ENCODE measurements at places on chromosomes 3 and 15.
A peak's percentile ranks its signal among the peaks of the same experiment; 100 is the strongest.

- peak; percentile 4 for DNase-seq
Observed at GRCh38 chr3:23324745-23325144, 121.6 kb downstream of the UBE2E2 start.

DNA sequence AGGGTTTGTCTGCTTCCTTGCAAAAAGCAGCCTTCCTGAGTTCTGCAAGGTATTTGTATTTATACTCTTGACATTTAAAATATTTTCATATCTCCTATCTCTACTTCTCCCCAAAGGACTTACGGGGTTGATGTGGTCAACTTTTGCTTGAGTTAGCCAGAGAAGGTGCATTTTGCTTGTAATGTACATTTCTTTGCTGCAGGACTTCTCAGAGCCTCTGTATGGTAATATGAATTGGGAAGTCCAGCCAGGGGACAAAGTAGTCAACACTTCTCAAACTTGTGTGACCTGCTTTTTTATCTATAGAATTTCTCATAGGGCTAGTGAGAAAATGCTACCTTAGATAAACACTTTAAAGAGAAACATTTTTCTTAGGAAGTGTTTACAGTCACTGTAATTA lies 148.2 kb upstream of the LRIG1 start:
- no peak for DNase-seq

DNA sequence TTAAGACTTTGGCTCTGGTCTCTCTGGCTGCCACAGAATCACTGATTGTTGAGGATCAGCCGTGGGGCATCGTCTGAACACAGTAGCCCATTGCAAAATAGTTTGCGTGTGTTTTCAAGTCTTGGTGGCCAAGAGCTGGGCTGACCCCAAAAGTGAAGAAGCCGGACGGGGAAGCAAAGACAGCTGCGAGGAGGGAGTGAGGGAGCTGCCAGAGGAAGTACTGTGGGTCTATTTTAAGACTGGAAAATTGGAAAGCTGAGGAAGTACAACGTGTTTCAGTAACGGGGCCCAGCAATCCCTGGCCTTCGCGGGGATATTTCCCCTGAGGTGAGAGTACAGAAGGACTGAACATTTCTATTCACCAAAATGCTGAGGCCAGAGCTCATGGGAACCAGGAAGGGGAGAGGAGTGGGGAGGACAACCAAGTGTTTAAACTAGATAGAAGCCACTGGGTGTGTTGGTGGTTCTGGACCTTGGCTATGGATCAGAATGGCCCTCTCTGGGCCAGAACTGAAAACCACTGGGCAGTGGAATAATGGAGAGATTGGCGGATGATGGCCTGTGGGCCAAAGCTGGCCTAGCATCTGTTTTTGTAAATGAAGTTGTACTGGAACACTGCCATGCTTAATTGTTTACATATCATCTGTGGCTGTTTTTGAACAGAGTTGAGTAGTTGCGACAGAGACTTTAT lies 34.1 kb upstream of the LIMD1 start:
- DNase-seq, result no peak

DNA sequence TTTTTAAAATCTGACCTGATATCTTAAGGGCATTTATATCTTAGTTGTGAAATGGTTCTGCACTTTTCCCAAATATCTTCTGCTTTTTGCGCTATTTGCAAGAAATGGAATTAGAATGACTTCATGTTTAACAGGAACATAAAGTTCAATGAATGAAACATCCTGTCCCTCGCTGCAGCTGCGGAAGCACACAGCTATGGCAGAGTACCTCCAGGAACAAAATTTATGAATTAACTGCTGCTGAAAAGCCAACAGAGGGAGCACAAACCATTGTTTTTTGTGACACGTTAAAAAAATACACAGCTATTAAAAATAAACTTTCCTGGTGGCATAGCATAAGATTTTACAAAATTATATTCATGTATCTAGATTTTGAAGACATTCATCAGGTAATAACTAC lies 404.4 kb upstream of the MDFIC2 start:
- DNase-seq, result peak; percentile 5

- DNase-seq, result no peak
Observed at GRCh38 chr3:86785386-86785785, 205.6 kb downstream of the VGLL3 start.

DNA sequence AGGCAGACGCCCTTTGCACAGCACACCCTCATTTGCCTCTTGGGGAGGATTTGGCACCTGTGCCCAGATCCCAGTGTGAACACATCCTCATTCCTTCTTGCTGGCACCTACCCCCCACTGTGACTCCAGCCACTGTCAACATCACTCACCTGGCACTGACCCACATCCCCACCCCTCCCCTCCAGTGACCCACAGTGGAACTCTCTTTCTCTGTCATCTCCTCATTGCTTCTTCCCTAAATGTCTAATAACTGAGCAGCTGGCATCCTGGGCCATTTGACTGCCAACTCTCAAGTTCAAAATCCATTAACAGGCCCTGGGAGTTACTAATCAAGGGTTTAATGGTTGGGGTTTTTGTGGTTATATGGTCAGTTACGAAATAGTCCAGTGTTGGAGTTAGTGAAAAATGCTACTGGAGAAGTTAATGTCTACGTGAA lies 14.4 kb downstream of the SNAPC5 start:
- DNase-seq, result no peak

- no peak for DNase-seq
Observed at GRCh38 chr15:90957791-90958190, 3.1 kb downstream of the RCCD1 start.

DNA sequence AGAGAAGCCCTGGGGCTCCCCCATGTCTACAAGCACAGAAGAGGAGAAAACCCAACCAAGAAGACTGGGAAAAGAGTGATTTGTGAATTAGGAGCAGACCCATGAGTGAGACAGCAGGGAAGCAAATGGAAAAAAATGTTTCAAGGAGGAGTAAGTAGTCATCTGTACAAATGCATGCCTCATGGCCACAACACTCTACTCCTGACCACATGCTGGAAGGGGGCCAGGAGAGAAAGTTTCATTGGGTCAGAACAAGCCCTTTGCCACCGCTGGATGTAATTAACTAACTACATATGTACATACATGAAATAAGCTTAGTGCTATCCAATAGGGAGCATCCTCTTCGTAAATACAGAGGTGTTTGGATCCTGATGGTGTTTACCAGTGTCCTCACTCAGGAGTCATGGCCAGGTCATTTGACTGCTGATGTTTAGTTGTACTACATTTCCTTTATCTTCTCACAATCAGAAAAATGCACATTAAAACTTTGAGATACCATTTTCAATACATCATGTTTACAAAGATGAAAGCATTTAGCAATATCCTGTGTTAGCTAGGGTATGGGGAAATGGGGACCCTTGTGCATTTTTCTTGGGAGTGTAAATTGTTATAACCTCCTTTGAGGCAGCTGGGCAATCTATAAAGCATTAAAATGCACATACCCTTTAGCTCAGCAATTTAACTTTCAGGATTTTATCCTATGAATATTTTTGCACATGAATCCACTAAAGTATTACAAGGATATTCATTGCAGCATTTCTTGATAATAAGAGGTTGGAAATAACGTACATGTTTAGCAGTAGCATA lies 27.1 kb downstream of the CLRN1 start:
- DNase-seq, result no peak

Data from CD4-positive, alpha-beta T cell treated with Interleukin-10 for 1 hour (primary cell).